ENCODE measurements at places on chromosomes 2 and 18. TPM values are rescaled to one million over a fixed set of nuclear protein-coding genes. Genes with fewer than 3 reads are reported as not detected.

GRCh38 chr18:37710726-37711125, 145.1 kb upstream of the CELF4 start:
- no peak for DNase-seq

GRCh38 chr2:218814540-218815243, 16.9 kb downstream of the PRKAG3 start:
- DNase-seq, result no peak

- DNase-seq, result peak; percentile 58
Observed at GRCh38 chr2:173239644-173240043, 115.0 kb upstream of the CDCA7 start.

DNA sequence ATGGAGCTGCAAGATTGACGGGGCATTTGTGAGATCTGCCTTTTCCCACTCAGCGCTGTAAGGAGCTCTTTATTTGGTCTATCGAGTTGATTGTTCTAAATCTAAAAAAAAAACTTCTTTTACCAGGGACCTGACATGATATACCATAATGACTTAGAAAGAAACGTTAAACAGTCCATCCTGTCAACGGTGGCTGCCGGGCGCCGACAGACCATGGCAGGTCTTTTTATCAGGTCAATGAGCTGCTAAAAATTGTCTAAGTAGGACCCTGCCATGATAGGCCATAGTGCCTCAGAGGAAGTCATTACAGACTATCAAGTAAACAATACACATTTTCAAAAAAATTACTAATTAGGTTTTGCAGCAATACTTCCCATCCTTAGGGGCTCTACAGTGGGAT, 87.9 kb downstream of the KLHL14 start:
- no peak for DNase-seq

The CFC1 gene
- not detected for total RNA-seq

DNA sequence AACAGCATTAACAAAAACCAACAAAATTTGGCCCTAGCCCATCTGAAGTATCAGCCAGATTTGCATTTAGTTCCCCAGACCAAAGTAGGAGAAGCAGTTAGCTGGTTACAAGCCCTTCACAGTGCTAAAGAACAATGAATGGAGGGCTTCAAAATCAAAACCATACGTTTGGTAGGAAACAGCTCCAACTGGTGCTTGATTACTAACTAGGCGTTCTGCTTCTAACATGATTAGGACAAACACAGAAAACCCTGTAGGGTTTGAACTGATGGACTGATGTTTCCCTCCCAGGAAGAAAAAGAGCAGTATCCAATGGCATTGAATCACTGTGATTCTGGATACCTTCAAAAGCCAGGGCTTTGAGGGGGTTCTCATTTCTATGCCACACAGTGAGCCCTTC, 20.5 kb upstream of the STAT4 start:
- no peak for DNase-seq

GRCh38 chr2:35803126-35803525, 552.5 kb upstream of the CRIM1 start:
- DNase-seq, result no peak

- no peak for DNase-seq
Observed at GRCh38 chr2:72835403-72835802, 9.6 kb upstream of the EXOC6B start.

- no peak for DNase-seq
Observed at GRCh38 chr2:77397763-77398162, 124.4 kb downstream of the LRRTM4 start.

- no peak for DNase-seq
Observed at GRCh38 chr2:6103372-6103771, 411.2 kb downstream of the SOX11 start.

The SNORC gene
- 2.1 TPM for total RNA-seq

GRCh38 chr2:53632714-53633113, 134.9 kb upstream of the CHAC2 start:
- no peak for DNase-seq

The CENPA gene
- total RNA-seq, result 33.6 TPM

DNA sequence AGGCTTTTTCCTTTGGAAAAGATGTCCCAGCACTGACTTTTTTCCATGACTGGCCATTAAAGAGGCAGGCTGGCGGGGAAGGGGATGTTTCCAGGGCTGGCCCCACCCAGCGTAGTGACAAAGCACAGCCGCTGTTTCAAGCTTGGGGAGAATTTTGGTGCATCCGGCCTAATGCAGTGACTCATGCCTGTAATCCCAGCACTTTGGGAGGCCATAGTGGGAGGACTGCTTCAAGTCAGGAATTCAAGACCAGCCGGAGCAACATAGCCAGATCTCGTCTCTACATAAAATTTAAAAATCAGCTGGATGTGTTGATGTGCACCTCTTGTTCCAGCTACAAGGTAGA, 78.0 kb upstream of the SH3BP4 start:
- DNase-seq, result no peak

DNA sequence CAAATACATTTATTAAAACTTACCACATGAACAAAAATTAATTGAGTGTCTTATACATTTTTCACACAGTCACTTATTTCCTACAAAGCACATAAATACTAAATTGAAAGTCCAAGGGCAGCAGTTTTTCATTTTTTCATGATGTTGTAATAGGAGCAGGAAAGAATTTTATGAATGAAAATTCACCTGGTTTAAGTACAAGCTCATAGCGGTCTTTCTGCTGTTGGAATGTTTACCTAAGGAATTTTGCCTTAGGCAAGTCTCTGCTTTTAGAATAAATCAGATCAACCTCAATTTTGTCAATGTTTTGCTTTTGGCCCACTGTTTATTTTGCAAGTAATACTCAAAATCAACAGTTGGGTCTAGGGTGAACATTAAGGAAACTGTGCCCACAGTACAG, 40.0 kb downstream of the ETAA1 start:
- no peak for DNase-seq

GRCh38 chr2:6946722-6947121, 29.5 kb downstream of the RNF144A start:
- no peak for DNase-seq

- no peak for DNase-seq
Observed at GRCh38 chr2:61759005-61759404, 94.9 kb downstream of the FAM161A start.

- no peak for DNase-seq
Observed at GRCh38 chr2:9152975-9153642, 53.5 kb upstream of the ASAP2 start.

GRCh38 chr2:3066831-3067230, 310.8 kb downstream of the EIPR1 start:
- DNase-seq, result no peak

- no peak for DNase-seq
Observed at GRCh38 chr2:11414372-11415124, 51.4 kb downstream of the E2F6 start.

The NGEF gene
- total RNA-seq, result 0.63 TPM

DNA sequence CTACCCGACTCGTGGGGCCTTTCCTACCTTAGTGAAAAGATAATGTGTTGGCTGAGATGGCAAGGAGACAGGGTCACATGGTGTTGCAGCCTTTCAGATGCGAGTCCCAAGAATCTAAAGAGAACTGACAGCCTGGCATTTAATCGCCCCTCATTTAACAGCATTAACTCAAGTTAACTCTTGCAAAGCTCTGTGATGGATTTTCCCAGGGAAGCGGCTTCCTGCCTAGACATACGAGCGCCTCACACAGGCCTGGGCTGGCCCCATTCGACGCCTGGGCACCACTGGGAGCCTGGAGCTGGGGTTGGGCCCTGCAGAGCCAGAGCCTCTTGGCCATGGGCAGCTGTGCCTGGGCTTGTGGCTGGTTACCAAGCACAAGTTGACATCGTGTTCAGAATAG, 140.8 kb downstream of the SEPTIN10 start:
- no peak for DNase-seq

GRCh38 chr2:74099835-74100234, 47.9 kb downstream of the BOLA3 start:
- no peak for DNase-seq

GRCh38 chr2:19225931-19226330, 132.5 kb downstream of the OSR1 start:
- DNase-seq, result no peak

The BUB1 gene
- total RNA-seq, result 102 TPM

- DNase-seq, result peak; percentile 76
Observed at GRCh38 chr18:3665780-3666525, 216.0 kb downstream of the TGIF1 start.

DNA sequence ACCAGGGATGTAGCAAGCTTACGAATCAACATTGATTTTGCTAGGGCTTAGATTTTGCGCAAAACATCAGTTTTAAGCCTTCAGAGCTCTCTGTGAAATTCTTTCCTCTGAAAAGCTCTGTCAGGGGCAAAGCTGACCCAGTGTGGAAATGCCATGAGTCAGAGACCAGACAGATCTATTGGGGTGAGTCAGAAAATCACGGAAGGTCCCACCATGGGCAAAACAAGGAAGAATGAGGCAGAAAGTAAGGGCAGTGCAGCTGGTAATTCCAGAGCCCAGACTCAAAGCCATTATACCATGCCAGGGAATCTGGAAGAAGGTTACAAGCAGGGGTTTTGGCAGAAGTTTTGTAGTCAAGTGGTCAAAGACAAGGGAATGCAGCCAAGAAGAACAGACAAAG, 256.6 kb upstream of the CTAGE1 start:
- DNase-seq, result no peak

The CPLX4 gene
- not detected for total RNA-seq

GRCh38 chr18:71471963-71472725, 1072.0 kb downstream of the CBLN2 start:
- DNase-seq, result no peak

The TEX261 gene
- 39.9 TPM for total RNA-seq

GRCh38 chr2:236643480-236643879, 73.9 kb downstream of the ACKR3 start:
- DNase-seq, result no peak

The DCDC2C gene
- total RNA-seq, result not detected

GRCh38 chr2:63673865-63674533, 85.2 kb downstream of the MDH1 start:
- no peak for DNase-seq

DNA sequence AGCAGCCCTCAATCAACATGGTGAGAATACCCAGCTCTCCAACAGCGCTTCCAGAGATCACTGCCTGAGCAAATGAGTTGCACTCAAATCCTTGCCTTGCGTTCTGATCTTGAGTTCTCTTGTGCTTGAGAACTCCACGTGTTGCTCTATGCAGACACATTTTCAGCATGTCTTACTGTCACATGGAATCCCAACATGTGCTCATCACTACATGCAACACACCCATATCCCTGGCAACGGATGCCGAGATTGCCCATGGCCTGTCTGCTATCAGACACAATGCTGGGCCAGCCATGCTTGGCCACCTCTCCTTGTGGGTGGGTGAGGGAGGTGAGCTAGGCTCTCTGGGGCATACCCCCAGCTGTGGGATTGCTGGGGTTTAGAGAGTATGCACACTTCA, 91.9 kb upstream of the LDAH start:
- DNase-seq, result no peak

DNA sequence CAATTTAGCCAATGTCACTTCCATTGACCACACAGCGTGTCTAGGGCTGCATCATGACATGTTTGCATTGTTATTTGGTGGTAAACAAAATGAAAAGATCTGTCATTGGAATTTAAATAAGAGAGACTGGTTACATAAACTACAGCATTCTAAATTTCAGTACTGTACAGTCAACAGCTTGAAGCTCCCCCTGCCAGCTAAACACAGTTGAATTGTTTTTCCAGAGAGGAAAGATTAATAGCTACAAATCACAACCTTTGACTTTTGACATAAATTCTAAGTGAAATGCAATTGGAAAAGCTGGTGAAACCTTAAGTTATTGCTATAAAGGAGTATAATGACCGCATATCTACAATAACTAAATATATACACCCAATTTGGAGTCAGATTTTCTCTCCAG, 1600.0 kb upstream of the ACVR2A start:
- DNase-seq, result no peak

DNA sequence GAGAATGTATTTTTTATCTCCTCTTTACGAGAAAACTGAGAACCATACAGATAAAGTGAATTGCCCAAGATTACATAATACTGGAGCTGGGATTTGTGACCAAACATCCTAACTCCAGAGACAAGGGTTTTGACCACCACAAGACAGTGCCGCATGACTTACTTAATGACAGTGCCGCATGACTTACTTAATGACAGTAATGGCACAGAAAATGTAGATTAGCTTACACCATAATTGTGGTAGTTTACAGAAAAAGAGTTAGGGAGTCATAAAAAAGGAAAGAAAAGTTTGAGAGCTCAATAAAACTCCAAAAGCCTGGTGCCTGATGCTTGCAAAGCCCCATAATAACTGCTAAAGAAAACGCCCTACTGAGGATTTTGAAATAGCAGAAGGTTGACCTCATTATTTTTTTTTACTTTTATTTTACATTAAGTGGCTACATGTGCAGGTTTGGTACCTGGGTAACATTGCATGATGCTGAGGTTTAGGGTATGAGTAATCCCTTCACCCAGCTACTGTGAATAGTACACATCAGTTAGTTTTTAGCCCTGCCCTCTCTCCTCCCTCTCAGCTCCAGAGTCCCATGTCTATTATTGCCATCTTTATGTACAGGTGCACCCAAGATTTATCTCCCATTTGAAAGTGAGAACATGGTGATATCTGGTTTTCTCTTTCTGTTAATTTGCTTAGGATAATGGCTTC, 310.0 kb upstream of the UBE2E3 start:
- DNase-seq, result no peak

DNA sequence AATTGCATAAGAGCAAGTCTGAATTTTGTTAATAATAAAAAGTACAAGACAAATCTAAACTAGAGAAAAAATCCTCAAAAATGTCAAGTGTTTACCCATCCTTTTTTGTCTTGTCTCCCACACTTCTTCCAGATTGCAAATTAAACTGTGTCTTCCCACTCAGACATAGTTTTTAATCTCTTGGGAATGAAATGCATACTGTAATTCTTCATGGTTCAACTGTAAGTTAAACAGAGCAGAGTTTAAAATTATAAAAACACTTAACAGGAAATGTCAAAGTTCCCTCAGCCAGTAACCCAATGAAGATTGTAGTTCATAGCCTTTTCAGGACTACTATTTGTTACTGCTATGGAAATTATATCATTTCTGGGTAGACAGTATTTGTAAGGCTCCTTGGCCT, 171.8 kb downstream of the UBE2E3 start:
- DNase-seq, result no peak

GRCh38 chr2:128545829-128546228, 227.2 kb upstream of the HS6ST1 start:
- DNase-seq, result no peak

DNA sequence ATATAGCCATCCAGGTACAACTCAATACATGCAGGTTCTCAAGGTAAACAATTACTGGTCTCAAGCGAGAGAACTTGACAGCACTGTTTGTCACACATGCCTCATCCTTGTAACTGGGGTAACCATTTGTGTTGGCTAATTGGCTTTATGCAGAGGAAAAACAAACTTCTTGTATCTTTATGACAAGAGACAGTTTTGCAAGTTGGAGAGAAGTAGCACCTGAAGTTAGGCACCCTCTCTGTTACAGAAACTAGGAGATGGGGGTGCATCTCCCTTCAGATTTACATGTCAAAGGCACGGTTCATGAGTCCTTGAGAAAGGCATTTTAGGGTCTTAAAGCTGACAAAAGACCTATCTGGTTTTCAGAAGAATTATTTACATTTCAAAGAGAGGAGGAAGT, 241.7 kb downstream of the CD226 start:
- no peak for DNase-seq

DNA sequence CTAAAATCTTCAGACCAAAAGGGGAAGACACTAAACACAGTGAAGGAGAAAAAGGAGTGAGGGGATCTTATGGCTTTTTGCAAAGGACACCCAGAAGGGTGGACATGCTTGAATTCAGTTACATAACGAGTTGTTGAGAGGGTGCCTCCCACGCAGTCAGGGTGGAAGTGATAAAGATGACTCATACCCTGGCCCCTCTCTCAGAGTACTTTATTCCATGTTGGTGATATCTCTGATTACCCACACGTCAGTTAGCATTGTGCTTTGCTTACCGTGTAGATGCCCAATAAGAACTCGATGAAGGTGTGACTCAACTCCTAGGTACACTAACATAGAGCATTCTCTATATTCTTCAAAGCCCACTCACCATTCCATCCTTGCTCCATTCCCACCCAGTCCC, 44.4 kb downstream of the EN1 start:
- no peak for DNase-seq
